ENCODE measurements at places on chromosomes 1 and 21.

DNA sequence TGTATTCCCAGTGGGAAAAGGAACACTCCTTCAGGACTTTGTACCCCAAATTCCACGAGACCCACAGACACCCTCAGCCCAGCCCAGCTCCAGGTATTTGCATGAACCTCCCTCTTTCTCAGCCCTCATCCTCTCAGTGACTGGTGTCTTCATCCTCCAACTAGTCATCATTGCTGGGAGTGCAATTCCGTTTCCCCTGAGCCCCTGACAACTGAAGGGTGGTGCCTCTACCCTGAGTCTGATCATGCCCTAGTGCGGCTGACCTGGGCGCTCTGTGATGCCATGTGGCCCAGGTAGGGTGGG is 3.8 kb upstream of the ZNF692 start:
- DNase-seq = no peak

GRCh38 chr1:22763487-22764200 is 53.0 kb downstream of the EPHB2 start:
- no peak for DNase-seq

DNA sequence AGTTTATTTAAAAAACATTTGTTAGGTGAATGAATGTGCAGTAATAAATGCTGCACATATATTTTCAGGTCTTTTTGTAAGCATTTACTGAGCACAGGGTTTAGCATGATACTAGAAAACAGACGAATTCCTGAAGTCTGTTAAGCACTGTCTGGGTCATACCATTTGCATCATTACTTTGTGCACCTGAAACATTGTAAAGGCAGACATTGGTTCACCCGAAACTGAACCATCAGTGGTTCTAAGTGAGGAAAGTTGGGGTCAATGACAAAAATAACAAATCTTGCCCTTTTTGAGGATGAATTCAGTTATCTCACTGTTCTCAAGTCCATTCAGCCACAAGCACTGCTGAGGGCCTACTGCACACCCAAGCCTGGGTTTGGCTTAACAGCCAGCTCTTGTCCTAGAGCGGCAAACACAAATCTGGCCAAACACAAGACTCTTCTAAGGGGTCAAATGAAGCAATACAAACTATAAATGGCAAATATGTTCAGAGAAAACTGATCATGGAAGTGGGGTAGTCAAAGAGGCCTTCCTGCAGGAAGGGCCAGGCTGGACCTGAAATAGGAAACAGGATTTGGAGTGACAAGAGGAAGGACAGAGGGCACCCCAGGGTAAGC is 21.8 kb downstream of the TRABD2B start:
- DNase-seq = no peak

GRCh38 chr1:52098139-52098871 is 42.2 kb downstream of the BTF3L4 start:
- no peak for DNase-seq

DNA sequence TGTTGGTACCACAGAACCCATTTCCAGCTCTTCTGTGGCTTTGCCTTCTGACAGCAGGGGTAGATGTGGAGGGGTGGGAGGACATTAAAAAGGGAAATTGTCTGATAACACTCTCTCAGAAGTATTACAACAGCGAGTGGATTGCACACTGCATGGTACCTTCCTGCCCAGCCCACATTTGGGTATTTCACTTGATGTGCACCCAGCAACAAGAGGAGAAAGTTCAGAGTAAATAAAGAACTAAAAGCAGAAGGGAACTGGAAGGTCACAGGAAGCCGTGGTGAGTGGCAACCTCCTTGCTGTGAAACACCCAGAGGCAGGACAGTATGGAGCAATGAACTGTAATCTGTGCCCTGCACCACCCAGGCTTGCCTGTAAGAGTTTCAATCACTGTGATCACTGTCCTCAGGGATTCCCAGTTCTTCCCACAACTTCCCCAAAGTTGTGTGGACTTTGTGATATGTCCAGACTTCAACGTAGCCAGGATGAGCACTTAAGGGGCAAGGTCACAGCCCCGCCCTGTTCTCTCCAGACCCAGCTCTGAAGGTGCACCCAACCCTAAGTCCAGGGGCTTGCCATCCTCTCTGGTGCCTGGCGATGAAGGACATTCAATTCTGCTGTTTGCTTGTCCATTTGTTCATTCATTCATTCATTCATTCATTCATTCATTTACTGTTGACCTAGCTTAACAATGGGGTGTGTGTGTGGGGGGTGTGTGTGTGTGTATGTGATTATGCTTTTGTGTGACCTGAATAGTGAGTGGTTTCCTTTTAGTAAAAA is 18.7 kb upstream of the F5 start:
- DNase-seq = peak; percentile 30

- DNase-seq = no peak
These were observed 38.3 kb upstream of the GJA5 start for GRCh38 chr1:147798731-147799130.

GRCh38 chr1:241717975-241718374 is 65.9 kb downstream of the WDR64 start:
- no peak for DNase-seq

- no peak for DNase-seq
These were observed 34.9 kb downstream of the SIPA1L2 start for GRCh38 chr1:232594768-232595698.

DNA sequence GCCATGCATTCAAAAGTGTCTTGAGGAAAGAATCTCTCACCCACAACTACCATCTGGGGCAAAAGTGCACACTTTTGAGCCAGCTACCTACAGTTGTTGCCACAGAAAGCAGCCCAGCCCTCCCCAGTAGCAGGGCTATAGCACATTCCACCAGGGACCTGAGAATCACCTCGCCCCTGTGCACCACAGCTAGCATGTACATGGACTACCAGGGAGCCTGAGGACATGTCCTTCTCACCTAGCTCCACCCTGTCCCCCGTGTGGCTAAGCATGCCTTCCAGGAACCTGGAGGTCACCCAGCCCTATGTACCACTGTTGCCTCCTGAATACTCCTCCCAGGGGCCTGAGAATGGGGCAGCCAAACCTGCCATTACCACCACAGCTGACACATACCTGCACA is 16.9 kb downstream of the SPRR2G start:
- no peak for DNase-seq

DNA sequence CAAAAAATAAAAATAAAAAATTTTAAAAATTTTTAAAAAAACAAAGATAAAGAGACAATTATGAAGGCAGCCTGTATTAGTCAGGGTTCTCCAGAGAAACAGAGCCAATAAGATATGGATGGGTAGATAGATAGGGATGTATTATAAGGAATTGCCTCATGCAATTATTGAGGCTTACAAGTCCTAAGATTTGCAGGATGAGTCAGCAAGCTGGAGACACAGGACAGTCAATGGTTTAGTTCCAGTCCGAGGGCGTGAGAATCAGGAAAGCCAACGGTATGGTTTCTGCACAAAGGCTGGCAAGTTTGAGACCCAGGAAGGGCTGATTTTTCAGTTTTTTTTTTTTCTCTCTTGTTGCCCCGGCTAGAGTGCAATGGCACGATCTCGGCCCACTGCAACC is 24.1 kb upstream of the EIF4G3 start:
- no peak for DNase-seq

GRCh38 chr1:233844692-233845091 is 59.8 kb upstream of the SLC35F3 start:
- DNase-seq = no peak

DNA sequence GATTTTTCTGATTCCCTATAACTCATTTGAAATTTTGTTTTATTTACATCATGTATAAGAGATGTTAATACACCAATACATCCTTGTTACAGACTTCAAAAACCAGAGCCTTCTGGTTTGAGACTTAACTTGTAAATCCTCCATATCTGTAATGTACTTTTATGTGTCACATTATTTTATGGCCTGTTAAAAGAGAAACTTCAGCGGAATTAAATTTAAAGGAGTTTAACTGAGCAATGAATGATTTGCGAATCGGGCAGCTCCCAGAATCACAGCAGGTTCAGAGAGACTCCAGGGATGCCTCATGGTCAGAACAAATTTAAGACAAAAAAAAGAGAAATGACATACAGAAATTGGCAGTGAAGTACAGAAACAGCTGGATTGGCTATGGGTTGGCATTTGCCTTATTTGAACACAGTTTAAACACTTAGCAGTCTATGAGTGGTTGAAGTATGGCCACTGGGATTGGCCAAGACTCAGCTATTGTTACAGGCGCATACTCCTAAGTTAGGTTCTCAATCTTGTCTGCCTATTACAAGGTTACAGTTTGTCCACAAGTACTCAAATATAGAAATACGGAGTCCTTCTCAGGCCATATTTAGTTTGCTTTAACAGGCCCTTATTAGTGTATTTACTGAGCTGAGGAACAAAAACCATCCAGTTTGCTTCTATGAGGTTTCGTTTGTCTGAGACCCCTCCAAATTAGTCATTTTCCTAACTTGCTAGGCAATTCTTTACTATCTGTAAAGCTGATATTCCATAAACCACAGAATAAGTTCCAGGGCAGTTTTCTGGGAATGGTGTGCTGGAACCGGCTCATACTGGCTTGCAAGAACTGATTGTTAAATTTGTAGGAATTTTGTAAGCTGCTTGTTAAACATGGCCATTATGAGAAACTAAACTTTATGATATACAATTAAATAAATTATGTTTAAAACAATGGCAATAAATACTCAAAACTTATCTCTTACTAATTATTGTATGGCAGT is 56.2 kb upstream of the WDR26 start:
- no peak for DNase-seq

GRCh38 chr1:1137256-1138045 is 21.6 kb upstream of the C1orf159 start:
- no peak for DNase-seq

DNA sequence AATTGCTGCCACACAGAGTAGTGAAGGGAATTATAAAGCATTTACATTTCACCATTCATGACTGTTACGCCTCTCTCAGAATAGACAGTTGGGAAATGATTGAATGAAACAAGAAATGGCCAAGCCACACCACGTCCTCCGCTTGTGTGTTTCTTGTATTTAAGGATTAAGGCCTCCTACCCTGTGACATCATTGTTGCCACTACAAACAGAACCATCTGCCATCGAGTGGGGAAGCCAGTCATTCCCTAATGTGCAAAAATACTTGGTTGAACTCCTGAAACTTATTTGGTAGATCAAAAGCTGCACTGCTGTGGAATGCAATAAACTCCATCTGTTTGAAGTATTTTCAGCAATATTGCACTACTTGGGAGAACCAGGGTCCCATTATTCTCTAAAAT is 99.0 kb upstream of the C1orf105 start:
- DNase-seq = no peak

- DNase-seq = no peak
These were observed 172.7 kb downstream of the TGFBR3 start for GRCh38 chr1:91712981-91713841.

DNA sequence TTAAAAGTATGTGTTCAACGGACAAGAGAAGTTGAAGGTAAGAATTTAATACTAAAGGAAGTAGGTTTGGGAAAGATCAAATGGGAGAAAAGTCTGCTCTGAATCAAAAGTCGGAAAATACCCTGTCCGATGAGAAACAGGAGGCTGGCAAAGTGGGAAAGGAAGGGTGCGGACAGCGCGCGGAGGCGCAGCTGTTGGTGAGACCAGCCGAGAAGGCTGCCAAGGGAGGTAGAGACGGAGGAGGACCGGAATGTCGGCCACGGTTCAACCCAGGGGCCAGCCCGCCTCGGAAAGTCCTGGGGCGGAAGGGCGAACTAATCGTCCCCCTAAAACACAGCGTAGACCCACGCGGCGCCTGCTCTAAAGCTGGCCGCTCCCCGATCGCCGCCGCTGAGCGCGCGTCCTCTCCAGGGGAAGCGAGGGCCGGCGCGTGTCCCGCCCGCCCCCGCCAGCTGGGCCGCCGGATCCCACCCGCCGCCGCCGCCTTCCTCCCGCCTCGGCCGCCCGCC is 639 bp upstream of the SPATA1 start:
- DNase-seq = no peak

DNA sequence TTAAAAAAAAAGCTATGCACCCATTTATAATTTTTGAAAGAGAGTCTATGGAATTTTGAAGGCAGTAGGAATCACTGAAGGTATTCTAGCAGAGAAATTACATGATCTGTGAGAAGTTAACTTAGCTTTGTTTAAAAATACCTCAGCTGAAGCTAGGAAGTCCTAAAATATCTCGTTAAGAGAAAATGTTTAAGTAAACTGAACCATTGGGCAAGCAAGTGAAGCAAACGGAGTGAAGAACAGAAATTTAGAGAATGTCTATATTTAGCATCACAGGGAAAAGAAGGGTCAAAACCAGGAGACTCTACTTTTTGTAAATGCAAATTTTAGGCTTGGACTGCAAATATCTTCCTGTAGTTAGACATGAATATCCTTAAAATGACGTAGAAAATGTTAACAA is 230.8 kb downstream of the HMCN1 start:
- DNase-seq = no peak

DNA sequence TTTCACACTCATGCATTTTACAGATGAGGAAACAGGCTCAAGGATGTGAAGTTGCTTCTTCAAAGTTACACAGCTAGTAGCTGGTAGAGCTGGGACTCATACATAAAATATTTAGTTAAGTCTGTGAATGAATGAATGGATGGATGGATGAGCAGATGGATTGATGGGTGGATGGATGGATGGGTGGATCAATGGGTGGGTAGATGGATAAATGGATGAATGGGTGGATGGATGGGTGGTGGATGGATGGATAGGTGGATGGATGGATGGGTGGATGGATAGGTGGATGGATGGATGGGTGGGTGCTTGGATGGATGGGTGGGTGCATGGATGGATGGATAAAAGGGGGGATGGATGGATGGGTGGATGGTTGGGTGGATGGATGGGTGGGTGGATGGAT is 240.9 kb downstream of the GRIK3 start:
- DNase-seq = no peak

DNA sequence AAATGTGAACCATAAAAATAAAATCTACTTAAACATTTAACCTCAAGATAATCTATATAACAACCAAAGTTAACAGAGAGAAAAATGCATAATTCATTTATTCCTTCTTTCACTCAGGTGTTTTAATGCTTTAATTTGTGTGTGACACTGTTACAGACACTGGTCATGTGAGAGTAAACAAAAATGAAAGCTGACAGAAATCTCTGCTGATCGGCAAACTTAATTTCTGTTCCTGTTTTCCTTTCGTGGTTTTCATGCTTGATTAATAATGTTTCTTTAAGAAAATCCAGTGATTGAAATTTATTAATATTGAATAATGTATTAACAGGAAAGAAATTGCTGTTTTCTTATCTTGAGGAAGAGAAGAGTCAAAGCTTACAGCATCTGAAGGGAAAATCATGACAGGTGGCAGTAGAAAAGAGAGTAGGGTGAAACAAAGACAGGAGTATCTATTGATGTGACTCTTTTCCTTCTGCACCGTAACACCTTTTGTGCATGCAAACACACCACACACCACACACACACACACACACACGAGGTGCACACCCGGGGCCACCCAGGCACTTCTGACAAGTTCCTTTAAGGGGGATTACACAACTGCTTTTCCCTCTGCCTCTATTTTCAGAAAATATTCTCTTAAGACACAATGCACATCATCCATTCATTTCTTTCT is 1.6 kb downstream of the OR2AK2 start:
- DNase-seq = no peak

DNA sequence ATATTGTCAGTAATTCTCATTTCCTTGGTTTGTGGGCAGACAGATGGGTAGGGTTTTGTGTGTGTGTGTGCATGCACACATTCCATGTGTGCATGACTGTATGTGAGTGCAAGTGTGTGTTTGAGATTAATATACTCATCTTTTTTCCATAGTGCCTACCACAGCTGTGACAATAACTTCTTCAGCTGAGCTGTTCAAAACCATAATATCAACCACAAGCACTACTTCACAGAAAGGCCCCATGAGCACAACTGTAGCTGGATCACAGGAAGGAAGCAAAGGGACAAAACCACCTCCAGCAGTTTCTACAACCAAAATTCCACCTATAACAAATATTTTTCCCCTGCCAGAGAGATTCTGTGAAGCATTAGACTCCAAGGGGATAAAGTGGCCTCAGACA is 149.3 kb downstream of the ADGRL2 start:
- DNase-seq = no peak

Data from bone marrow (tissue), 2 donors.